Anterior cingulate cortex (tissue), 58 donors: ENCODE measurements at places on chromosomes 2 and 18.

DNA sequence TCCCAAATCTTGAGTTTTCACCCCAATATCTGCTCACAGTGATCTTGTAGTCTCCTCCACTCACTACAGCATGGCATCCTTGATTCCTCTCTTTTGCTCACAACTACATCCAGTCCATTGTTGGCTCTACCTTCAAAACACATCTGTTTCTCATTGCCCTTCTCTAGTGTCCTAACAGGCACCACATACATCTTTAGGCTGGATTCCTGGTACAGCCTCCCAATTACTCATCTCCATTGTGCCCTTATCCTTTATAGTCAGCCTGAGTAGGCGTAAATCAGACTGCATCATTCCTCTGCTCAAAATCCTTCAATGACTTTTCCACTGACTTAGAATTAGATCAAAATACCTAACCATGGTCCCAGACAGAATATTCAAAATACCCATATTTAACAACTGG, 10.7 kb upstream of the TAF1B start:
- no peak for DNase-seq

- DNase-seq, result no peak
Measured at GRCh38 chr2:41618754-41619153, 429.1 kb upstream of the PKDCC start.

- no peak for DNase-seq
Measured at GRCh38 chr2:23498943-23499342, 114.0 kb downstream of the KLHL29 start.

DNA sequence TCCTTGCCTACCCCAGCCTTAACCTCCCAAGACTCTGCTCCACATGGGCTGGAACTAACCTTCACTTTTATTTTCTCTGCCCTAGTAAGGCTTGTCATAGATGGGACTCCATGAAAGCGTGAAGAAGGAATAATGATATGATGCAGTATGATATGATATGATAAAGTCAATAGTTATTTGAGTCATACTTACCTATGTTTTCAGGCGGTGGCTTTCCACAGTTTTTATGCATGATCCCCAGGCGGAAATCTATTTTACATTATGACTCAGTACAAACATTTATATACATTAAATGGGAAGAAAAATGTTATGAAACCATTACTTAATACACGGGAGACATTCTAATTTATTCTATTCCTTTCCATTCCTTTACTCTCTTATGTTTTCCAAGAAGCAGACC, 5.6 kb downstream of the ACMSD start:
- DNase-seq, result no peak

GRCh38 chr18:41324934-41325333, 630.1 kb upstream of the PIK3C3 start:
- no peak for DNase-seq
